IPS DF 6.9 (cell line): ENCODE measurements at places on chromosomes 2 and 18.
A peak's percentile ranks its signal among the peaks of the same experiment; 100 is the strongest.

DNA sequence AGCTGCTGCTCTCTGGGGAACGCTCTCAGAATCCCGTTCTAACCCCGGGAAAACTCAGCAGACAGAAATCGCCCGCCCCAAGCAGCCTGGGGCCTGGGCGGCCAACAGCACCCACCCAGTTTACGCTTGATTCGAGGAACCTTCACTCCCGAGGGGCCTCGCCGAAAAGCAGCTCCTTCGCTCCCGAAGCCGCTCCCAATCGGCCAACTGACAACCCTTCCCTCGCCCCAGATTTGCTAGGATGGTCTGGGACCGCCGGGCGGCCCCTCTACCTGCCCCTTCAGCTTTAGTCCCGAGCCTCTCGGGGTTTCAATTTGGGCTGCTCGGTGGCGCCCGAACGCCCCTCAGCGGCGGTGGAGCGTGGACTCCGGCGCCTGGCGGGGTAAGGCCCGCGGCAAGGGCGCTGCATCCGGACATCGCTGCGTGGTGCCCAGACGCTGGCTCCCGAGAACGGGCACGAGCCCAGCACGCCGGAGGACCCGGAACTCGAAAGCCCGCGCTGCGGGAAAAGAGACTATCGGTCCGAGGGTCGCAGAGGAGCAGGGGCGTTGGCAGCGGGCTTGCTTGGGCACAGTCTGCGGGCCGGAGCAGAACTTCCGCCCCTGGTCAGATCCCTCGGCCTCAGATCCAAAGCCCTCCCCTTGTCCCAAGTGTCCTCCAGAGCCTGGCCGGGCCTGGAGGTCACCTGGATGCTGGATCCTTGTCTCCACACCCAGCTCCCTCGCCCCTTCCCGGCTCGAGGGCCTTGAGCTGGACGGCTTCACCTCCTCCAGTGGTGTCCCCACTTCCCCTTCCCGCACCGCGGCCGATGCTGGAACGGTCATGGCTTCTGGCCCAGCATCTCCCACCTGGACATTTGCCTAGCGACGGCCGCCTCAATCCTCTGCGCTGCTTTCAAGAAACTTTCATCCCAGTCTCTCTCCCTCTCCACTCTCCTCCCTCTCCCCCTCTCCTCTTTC lies 3.0 kb upstream of the OTX1 start:
- H3K27me3 ChIP-seq = peaks cover 33% of the 10 kb centered on the region
- peak overlapping the region; percentile 51; the same call in 1 of the 2 replicates for H3K4me3 ChIP-seq
- no peak overlapping the region for H3K27ac ChIP-seq
- no peaks in the 10 kb centered on the region for H3K36me3 ChIP-seq

GRCh38 chr18:10965119-10965518 lies 184.2 kb downstream of the PIEZO2 start:
- H3K4me3 ChIP-seq = no peak overlapping the region
- no peaks in the 10 kb centered on the region for H3K27me3 ChIP-seq
- DNase-seq = no peak
- H3K36me3 ChIP-seq = no peaks in the 10 kb centered on the region

GRCh38 chr2:236682651-236683422 lies 113.2 kb downstream of the ACKR3 start:
- no peak overlapping the region for H3K4me3 ChIP-seq
- H3K36me3 ChIP-seq = no peaks in the 10 kb centered on the region
- DNase-seq = no peak
- no peak overlapping the region for H3K27ac ChIP-seq
- no peaks in the 10 kb centered on the region for H3K27me3 ChIP-seq
- H3K4me1 ChIP-seq = peaks cover 2% of the 10 kb centered on the region

DNA sequence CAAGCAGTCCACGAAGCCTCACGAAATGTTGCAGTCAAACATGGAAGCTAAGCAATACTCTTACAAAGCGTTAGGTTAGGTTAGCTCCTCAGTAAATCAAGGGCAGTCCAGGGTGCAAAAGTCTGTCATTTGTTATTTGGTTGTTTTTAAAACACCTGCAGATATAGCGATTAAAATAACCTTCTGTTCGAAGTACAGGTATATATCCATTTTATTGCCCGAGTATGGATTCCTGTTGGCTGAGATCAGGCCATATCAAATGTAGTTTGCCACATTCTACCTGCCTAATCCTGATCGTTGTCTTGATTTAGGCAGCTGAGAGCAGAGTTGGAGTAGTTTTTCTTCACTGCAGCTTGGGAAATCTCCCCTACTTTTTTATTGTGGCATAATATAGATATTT lies 99.5 kb upstream of the EPB41L3 start:
- no peak overlapping the region for H3K27ac ChIP-seq
- H3K36me3 ChIP-seq = no peaks in the 10 kb centered on the region
- peaks cover 4% of the 10 kb centered on the region for H3K4me1 ChIP-seq
- no peaks in the 10 kb centered on the region for H3K27me3 ChIP-seq
- DNase-seq = no peak
- no peak overlapping the region for H3K4me3 ChIP-seq

DNA sequence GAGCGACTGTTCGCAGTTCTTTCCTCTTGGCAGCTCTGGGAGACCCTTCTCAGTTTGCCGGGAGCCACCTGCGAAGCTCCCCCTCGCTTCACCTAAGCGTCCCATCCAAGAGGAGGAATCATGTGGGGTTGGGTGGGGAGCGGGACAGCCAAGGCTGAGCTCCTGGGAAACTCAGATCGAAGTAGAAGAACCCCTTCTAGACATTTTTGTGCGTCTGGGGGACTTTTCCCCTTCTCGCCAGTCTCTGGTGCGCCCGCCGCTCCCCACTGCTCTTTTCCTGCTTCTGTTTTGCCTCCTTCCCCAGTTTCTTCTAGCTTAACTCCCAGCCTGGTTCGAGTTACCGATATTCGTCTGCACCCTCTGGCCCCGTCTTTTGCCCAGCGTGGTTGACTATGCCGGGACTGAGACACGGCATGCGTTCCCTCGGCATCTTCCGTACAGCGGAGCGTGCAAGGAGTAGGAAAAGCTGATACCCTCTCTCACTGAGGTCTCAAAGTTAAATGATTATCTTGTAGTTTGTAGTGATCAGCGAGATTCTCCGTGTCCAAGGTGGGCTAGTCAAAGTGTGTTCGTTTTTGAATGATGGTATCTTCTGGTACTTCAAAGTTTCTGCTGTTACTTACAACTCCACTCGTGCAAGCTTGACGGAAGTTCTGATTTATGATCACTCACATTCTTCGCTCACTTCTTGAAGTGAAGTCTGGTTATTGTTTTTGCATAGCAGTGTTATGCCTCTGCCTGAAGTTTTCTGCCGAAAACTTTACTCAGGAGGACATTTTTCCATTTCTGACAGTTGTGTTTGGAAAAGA lies 664 bp downstream of the CAMKMT start:
- H3K4me3 ChIP-seq = peak overlapping the region; percentile 64
- no peaks in the 10 kb centered on the region for H3K27me3 ChIP-seq
- no peaks in the 10 kb centered on the region for H3K4me1 ChIP-seq
- no peaks in the 10 kb centered on the region for H3K36me3 ChIP-seq
- no peak for DNase-seq
- no peak overlapping the region for H3K27ac ChIP-seq

DNA sequence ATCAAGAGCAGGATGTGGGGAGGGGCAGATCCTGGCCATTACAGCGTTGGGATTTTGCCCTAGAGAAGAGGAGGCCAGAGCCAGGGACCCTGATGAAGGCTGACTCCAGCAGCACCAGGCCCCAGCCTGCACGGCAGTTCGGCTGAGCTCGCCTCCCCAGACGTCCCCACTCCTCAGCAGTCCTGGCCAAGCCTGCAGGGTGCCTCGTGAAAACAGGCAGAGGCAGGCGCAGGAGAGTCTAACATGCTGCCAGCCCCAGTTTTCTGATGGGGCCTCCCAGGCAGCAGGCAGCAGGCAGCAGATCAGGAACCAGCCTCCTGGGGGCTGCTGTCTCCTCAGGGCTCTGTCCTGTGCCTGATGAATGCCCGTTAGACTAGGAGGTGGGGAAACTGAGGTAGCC lies 19.7 kb upstream of the GLI2 start:
- H3K27me3 ChIP-seq = peaks cover 2% of the 10 kb centered on the region; the same call in 1 of the 2 replicates
- H3K27ac ChIP-seq = no peak overlapping the region
- H3K36me3 ChIP-seq = no peaks in the 10 kb centered on the region
- H3K4me1 ChIP-seq = peaks cover 3% of the 10 kb centered on the region
- DNase-seq = no peak
- no peak overlapping the region for H3K4me3 ChIP-seq

GRCh38 chr2:8277921-8278571 lies 403.8 kb upstream of the ID2 start:
- H3K4me1 ChIP-seq = peaks cover 2% of the 10 kb centered on the region; the same call in 1 of the 2 replicates
- no peaks in the 10 kb centered on the region for H3K27me3 ChIP-seq
- no peak overlapping the region for H3K4me3 ChIP-seq
- H3K27ac ChIP-seq = no peak overlapping the region

DNA sequence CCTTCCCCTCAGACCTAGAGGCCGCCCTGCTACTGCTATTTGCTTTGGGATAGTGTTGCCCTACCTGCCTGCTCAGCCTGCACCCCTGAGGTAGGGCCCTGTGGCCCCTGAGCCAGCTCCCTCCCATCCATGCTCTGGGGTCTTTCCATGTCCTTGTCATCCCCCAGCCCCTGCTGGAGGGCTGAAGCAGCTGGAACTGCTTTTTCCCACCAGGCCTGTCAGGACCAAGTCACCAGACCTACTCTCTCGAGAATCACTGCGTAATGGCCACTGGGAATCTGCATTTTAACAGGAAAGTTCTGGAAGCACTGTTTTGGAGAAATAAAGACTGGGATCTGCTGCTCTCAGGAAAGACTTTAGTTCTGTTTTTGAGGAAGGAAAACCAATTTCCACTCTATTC lies 20.2 kb upstream of the SLC35F6 start:
- no peaks in the 10 kb centered on the region for H3K4me1 ChIP-seq
- H3K27me3 ChIP-seq = no peaks in the 10 kb centered on the region
- no peaks in the 10 kb centered on the region for H3K36me3 ChIP-seq
- no peak for DNase-seq
- H3K4me3 ChIP-seq = no peak overlapping the region

DNA sequence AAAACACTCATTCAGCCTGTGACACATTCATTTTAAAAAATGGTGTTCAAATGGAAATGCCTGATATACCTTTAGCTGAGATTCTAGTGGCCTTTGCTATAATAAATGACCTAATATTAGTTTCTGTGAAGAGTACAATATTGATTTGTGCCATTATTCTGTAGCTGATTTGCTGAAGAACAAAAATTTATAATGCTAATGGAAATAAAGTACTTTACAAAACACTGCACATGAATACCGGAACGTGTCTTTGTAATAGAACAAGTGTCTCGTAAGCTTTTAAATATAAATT lies 138.7 kb downstream of the WDR7 start:
- DNase-seq = no peak
- no peaks in the 10 kb centered on the region for H3K27me3 ChIP-seq
- H3K27ac ChIP-seq = no peak overlapping the region
- no peaks in the 10 kb centered on the region for H3K36me3 ChIP-seq

DNA sequence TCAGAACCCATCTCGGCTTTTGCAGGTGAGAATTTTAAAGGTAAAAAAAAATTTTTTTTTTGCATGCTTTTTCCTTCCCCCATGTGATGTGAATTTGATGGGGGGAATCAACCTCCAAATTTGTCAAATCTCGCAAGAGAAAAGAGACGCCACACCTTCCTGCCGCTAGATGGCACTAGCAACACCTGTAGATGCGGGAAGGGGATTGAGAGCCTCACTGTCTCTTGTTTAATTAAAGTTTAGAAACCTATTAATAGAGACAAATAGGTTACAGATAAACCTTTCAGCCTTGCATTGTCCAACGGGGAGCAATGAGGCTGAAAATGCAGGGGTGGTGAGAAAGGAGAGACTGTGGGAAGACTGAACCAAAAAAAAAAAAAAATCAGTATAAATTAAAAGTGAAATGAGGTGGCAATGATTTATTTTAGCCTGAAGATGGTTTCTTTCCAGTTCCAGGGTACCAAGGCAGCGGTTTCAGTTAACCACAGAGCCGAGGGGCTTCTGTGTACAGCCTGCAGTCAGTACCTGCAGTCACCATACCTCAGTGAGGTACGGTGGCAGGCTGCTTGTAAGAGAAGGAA lies 84.6 kb downstream of the NRP2 start:
- H3K4me1 ChIP-seq = peaks cover 5% of the 10 kb centered on the region; the same call in 1 of the 2 replicates
- H3K36me3 ChIP-seq = no peaks in the 10 kb centered on the region
- H3K27me3 ChIP-seq = no peaks in the 10 kb centered on the region
- H3K27ac ChIP-seq = no peak overlapping the region
- H3K4me3 ChIP-seq = no peak overlapping the region

DNA sequence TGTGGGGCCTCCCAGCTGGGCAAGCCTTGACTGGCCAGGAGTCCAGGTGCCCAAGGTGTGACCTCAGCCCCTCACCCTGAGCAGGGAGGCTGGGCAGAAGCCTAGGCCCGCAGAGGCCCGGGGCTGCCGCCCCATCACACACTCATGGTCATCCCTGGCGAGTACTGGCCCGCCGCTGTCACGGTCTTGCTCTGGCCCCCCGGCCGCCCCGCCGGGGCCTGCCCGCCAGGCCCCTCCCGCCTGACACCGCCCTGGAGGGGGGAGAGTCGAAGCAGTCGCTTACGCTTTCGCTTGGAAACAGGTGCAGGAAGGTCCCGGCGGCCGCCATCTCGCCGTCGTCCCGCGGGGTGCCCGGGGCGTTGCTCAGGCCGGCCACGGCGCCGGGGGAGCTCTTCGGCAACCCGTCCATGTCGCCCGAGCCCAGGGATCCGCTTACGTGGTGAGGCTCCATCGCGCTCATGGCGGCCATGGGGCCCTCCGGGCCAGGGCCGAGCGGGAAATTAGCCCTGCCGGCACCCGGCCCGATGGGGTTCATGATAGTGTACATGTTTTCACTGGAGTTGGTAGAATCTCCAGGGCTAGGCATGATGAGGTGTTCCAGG lies 26.6 kb upstream of the ANKRD62 start:
- no peak for DNase-seq
- H3K4me1 ChIP-seq = no peaks in the 10 kb centered on the region
- no peak overlapping the region for H3K27ac ChIP-seq
- H3K4me3 ChIP-seq = no peak overlapping the region

DNA sequence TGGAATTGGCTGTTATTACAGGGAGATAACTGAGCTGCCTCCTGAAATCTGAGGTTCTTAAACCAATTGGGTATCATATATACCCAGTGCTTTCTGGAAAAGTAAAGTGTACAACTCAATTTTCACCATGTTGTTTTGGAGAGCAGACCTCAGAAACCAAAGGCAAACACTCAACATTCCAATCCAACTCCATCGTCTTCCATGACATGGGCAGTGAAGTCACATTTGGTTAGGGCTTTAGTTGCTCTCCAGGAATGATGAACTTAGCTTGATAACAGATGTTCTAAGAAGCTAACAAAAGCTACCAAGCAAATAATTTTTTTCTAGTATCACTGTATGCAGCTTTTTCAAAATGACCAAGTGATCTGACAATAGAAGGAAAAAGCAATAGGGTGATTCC lies 107.0 kb upstream of the SLC35G4 start:
- no peak overlapping the region for H3K4me3 ChIP-seq
- no peaks in the 10 kb centered on the region for H3K27me3 ChIP-seq
- H3K36me3 ChIP-seq = no peaks in the 10 kb centered on the region
- no peaks in the 10 kb centered on the region for H3K4me1 ChIP-seq

GRCh38 chr18:473802-474201 lies 26.7 kb downstream of the COLEC12 start:
- no peaks in the 10 kb centered on the region for H3K36me3 ChIP-seq
- no peak overlapping the region for H3K27ac ChIP-seq
- DNase-seq = no peak
- peaks cover 1% of the 10 kb centered on the region; the same call in 1 of the 2 replicates for H3K4me1 ChIP-seq
- H3K4me3 ChIP-seq = no peak overlapping the region

GRCh38 chr18:55732227-55733106 lies 144.5 kb upstream of the TCF4 start:
- H3K4me1 ChIP-seq = no peaks in the 10 kb centered on the region
